NCI-H748 treated with DMSO at 0.1 percent for 48 hours (cell line): ENCODE measurements at places on chromosomes 1 and 21.
A peak's percentile ranks its signal among the peaks of the same experiment; 100 is the strongest.

DNA sequence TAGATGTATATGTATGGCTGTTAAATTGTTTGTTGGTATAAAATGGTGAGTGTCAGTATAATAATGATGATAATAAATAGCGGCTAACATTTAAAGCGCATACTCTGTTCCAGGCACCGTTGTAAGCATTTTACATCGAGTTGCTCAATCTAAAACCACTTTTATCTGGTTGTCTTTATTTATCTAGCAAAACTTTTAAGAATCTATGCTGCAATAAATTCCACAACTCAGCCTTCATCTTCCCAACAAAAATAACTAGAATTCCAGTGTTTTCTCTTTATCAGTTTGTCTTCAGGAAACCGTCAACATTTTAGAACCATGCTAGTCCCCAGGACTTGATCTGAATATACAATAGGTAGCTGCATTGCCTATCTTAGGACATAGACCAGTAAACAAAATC, 19.3 kb upstream of the SLC16A1 start:
- no peak for DNase-seq

DNA sequence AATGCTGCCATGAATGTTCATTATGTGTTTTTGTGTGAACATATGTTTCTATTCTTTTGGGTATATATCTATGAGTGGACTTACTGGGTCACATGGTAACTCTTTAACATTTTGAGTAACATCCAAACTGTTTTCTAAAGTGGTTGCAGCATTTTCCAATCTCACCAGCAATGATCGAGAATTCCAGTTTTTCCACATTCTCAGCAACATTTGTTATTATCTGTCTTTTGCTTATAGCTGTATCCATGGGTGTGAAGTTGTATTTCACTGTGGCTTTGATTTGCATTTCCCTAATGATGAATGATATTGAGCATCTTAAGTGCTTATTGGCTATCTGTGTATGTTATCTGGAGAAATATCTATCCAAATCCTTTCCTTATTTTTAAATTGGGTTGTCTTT, 89.2 kb upstream of the SLFNL1 start:
- no peak for DNase-seq

GRCh38 chr1:108560874-108561459, 1.1 kb downstream of the EEIG2 start:
- DNase-seq, result peak; percentile 33

DNA sequence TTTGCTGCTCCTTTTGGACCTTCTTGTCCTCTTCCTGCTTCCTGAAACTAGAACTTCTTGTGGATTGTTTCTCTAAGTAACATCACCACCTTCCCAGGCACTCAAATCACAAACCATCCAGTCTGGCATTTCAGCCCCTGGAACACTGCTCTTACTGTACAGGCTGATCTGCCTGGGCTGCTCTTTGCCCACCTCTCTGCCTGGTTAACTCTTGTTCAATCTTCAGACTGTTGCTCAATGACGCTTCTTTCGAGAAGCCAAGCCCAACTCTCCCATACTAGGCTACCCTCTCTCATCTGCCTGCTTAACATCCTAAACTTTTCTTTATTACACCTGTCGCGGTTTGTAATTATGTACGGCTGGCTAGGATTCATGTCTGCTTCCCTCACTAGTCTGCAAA, 657 bp downstream of the DIO1 start:
- no peak for DNase-seq
